Brain (organoid and tissue), 16 donors: ENCODE measurements at places on chromosomes 3 and 15.
A peak's percentile ranks its signal among the peaks of the same experiment; 100 is the strongest.

DNA sequence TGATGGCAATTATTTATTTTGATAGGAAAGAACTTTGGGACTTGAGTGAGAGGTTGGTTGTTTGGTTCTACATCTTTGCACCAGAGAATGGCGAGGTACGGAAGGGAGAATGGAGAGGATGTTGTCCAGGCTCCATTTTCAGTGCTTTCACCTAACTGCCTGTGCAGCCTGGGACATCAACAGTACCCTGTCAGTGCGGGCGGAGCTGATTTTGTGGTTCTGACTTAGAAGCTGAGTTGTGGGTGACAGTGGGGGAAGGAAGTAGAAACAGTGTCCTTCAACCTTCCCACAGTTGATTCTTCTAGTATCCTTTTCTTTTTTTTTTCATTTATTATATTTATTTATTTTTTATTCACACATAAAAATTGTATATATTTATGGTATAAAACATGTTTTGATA is 95.3 kb downstream of the TIGIT start:
- no peak for DNase-seq

DNA sequence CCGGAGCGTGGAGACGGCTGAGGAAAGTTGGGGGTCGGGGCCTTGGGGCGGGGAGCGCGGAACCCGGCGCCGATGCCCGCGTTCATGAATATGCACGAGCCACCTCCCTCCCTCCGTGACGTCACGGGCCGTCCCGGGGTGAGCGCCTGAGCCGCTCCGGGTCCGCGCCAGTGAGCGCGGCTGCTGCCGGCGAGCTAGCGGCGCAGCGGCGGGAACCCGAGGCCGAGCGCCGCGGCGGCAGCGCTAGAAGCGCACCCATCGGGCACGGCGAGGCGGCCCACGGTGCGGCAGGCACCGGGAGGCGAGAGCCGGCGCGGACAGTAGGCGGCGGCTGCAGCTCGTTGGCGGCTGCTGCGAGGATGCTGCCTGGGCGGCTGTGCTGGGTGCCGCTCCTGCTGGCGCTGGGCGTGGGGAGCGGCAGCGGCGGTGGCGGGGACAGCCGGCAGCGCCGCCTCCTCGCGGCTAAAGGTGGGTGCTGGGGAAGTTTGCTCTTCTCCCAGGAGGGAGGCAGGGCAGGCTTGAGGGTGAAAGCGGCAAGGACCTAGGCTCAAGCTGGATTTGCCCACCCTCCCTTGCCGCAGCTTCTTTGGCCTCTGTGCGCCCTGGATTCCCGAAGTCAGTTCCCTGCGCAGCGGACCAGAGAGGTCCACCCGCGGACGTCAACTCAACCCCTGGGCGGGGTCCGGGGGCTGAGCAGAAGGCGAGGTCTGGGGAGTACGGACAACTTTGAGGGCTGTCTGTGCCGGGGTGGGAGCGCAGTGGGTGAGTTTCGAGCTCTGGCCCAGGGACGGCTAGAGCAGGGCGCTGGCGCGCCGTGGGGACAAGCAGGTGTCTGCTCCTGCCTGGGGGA is at the start of gene CLSTN2:
Gene CLSTN2, plus strand, starts transcription at position 170 of the 850 bp plus-strand sequence.
- peak; percentile 90 for DNase-seq

- DNase-seq = no peak
Observed at GRCh38 chr15:66789029-66790025, 87.3 kb downstream of the SMAD6 start.

- DNase-seq = no peak
Observed at GRCh38 chr3:140285380-140285779, 350.4 kb downstream of the CLSTN2 start.

- DNase-seq = peak; percentile 60
Observed at GRCh38 chr15:49045751-49046219, 461 bp downstream of the SECISBP2L start.
